H7 (cell line): ENCODE measurements at places on chromosomes 1 and 21. TPM values are rescaled to one million over a fixed set of nuclear protein-coding genes. Genes with fewer than 3 reads are reported as not detected.

Gene ATP1A2
- 14.5 and 25.0 TPM in 2 replicates for total RNA-seq

Gene TINAGL1
- 11.5 and 14.2 TPM in 2 replicates for total RNA-seq

Gene TNFRSF1B
- 1.3 and 2.4 TPM in 2 replicates for total RNA-seq

Gene PKP1
- not detected in 2 replicates for total RNA-seq

Gene CRB1
- not detected in 2 replicates for total RNA-seq

Gene NCF2
- 0.14 TPM in 1 of 2 replicates, not detected in the other for total RNA-seq

Gene TFAP2E
- total RNA-seq: 0.94 and 2.2 TPM in 2 replicates

Gene IQGAP3
- 35.6 and 36.8 TPM in 2 replicates for total RNA-seq

Gene GRIK1
- not detected in 2 replicates for total RNA-seq

Gene RCSD1
- 0.31 and 0.37 TPM in 2 replicates for total RNA-seq

Gene CNN3
- total RNA-seq: 309 and 364 TPM in 2 replicates

Gene LDLRAD1
- total RNA-seq: not detected in 2 replicates

Gene C1orf116
- total RNA-seq: 0.52 and 0.55 TPM in 2 replicates

Gene IGSF8
- total RNA-seq: 89.5 and 92.6 TPM in 2 replicates
